Left ventricle myocardium inferior (tissue), 1 donor: ENCODE measurements at places on chromosomes 11 and 22.
A peak's percentile ranks its signal among the peaks of the same experiment; 100 is the strongest.

DNA sequence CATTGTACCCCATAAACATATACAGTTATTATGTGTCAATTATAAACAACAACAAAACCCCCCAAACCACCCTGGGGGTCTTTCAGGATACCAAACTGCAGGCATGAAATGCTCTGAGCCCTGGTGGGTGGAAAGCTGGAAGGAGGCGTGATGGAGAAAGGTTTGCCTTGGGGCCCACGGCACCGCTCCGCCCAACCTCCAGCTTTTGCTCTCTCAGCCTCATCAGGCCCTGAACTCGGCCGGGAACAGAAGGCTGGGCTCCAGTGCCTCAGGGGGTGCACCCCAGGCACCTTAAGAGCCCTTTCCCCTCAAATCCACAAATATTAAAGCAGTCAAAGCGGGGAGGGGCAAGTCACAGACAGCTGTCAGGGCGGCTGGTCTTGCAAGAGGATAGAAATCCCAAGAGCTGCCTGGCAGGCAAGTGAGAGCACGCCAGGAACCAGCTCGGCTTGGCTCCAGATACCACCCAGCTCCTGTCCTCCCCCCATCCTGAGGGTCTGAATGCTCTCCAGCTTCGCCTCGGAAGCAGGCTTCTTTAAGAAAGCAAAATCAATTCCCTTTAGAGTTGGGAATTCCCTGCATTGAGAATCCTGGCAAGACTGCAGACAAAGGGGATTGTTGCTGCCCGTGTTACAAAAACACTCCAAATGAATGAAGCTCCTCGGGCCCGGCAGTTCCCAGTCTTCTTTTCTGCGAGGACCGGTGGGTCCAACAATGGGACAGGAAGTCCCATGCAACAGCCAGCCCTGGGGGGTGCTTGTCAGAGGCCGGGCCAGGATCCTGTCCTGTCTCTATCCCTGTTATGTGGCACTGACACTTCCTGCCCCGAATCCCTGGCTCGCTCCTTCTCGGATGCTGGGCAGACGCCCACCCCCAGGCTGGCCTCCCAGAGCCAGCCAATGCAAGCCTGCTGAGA is 80.8 kb downstream of the NAT10 start:
- H3K27me3 ChIP-seq = no peaks in the 10 kb centered on the region
- H3K4me1 ChIP-seq = peaks cover 36% of the 10 kb centered on the region
- DNase-seq = no peak
- H3K4me3 ChIP-seq = no peak overlapping the region

DNA sequence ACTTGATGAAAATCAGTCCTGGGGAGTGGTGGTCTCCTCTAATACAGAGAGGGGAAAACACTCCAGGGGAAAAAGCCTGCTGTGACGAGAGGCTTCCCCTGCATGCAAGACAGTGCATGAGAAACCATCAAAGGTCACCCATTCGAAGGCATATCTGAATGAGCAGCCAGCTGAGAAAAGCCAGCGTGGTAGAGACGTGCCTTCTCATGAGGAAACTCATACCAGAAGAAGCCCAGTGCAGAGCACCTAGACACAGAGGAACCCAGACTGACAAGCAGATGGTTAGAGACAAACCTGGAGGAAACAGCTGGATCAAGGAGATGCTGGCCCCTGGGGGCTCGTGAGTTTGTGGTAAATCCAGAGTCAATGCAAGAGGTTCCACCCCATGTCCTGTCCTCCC is 534.8 kb downstream of the BRD1 start:
- peaks cover 45% of the 10 kb centered on the region for H3K27me3 ChIP-seq
- no peaks in the 10 kb centered on the region for H3K36me3 ChIP-seq
- no peak overlapping the region for H3K27ac ChIP-seq
- no peak overlapping the region for H3K4me3 ChIP-seq
- DNase-seq = no peak

DNA sequence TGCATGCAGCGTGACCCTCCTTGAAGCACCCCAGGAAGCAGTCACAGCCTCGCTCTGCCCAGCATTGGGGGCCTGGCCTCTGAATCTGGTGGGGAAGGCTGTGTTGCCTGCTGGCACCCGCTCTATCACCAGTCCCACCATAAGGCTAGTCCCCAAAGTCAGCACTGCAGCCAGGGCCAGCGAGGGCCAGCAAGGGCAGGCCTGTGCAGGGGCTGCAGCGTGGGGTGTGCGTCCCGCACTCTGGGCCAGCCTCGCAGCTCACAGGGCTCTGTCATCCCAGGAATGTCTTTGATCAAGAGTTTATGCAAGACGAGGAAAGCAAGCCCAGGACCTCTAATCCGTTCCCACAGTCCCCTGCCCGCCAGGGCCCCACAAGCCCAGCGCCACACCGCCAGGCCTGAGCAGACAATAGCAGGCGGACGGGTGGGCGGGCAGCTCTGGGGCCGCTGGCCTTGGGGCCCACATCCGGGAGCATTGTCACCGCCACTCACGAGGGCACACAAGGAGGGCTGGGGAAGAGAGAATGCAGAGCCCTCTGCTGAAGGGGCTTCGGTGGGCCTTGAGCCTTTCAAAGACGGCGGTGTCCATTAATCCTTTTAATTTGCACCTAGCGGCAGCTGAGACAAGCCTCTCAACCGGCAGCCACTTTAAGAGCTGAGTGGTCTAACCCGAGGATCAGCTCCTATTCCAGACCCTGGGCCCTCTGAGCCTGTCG is 17.1 kb downstream of the LTO1 start:
- H3K27me3 ChIP-seq = no peaks in the 10 kb centered on the region
- H3K36me3 ChIP-seq = peaks cover 23% of the 10 kb centered on the region
- no peak for DNase-seq
- no peak overlapping the region for H3K4me3 ChIP-seq
- no peak overlapping the region for H3K27ac ChIP-seq

DNA sequence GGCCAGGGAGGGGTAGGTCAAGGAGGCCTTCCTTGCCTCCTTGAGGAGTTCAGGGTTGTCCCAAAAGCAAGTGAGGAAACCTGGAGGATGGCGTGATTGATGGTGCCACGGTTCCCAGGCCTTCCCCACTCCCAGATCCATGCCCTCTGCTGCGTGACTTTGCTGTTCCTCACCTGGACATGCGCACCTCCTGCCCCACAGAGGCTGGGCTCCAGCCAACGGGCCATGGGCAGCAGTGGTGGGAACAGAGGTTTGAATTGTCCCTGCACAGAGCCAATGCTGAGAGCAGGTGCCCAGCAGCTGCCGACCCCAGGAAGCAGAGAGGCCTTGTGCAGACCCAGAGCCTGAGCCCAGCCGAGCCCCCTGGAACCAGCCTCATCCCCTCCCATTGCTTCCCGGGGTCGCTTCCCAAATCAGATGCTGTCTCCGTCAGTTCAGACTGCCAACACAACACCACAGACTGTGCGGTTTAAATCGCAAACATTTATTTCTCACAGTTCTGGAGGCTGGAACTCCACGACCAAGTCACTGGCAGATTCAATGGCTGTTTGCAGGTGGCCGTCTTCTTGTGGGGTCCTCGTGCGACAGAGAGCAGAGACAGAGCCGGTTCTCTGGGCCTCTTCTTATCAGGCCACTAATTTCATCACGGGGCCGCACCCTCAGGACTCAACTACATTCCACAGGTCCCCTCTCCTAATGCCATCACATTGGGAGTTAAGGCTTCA is 6.2 kb upstream of the LINC01488 start:
- peak; percentile 9 for DNase-seq
- peaks cover 17% of the 10 kb centered on the region for H3K4me1 ChIP-seq
- H3K27me3 ChIP-seq = no peaks in the 10 kb centered on the region
- H3K36me3 ChIP-seq = no peaks in the 10 kb centered on the region
- H3K27ac ChIP-seq = no peak overlapping the region
- H3K4me3 ChIP-seq = no peak overlapping the region

- H3K36me3 ChIP-seq = peaks cover 6% of the 10 kb centered on the region
- H3K4me1 ChIP-seq = no peaks in the 10 kb centered on the region
- no peak overlapping the region for H3K27ac ChIP-seq
- H3K27me3 ChIP-seq = no peaks in the 10 kb centered on the region
Measured at GRCh38 chr11:34999453-34999852, 83.0 kb downstream of the PDHX start.

DNA sequence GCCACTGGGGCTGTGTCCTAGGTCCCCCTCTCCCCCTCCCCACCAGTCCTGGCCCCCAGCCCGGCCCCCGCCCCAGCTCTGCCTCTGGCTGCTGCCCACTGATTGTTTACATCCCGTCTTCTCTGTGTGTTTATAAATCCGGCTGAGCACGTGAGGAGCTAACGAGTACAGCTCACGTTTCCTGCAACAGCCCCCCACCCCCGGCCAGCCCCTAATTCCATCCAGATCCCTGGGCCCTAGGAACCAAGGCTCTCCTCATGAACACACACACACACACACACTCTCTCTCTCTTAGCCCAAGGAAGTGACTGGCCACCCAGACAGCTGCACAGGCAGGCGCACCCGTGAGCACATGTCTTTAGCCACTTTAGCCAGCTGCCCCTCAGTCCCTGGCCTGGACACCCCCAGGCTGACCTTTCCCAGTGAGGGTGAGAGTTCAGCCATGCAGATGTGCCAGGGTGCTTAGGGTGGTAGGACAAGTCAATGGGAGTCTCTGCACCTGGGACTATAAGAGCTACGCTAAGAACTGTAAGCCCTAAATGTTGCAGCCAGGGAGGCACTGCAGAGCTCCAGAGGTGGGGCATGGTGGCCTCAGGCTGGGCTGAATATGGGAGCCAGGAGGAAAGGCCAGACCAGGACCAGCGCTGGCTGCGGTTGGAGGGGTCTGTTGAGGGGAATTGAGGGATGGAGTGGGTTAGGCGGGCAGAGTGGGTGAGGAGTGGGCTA is 2.9 kb downstream of the CLCF1 start:
- H3K4me1 ChIP-seq = peaks cover 71% of the 10 kb centered on the region
- no peak for DNase-seq
- no peaks in the 10 kb centered on the region for H3K36me3 ChIP-seq
- H3K4me3 ChIP-seq = no peak overlapping the region

- DNase-seq = no peak
- no peaks in the 10 kb centered on the region for H3K27me3 ChIP-seq
Measured at GRCh38 chr22:30905696-30906341, 62.8 kb downstream of the MORC2 start.
